ENCODE measurements at places on chromosomes 5 and 9.
A peak's percentile ranks its signal among the peaks of the same experiment; 100 is the strongest.

DNA sequence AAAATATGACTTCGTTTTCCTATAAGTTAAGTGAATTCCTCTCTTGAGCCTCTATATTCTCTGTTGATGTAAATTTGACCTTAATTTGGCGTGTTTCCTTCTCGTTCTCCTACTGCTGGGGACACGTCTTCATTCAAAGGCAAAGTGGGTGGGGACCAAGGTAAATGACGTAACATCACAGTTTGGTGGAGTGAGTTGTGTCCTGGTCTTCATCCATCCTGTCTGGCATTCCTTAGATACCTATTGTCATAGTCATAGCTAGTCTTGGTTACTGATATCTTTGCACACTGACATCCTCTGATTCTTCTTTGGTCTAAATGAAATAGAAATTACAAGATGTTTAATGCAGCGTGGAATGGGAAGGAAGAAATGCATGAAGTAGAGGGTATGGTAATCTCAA is 108.5 kb downstream of the NNT start:
- DNase-seq = peak; percentile 11

GRCh38 chr9:3777137-3777536 is 251.3 kb upstream of the RFX3 start:
- no peak for DNase-seq

- peak; percentile 69 for DNase-seq
These were observed 42.5 kb downstream of the WHRN start for GRCh38 chr9:114462791-114463190.

GRCh38 chr9:136978073-136978864 is 965 bp downstream of the PTGDS start:
- peak; percentile 77 for DNase-seq

DNA sequence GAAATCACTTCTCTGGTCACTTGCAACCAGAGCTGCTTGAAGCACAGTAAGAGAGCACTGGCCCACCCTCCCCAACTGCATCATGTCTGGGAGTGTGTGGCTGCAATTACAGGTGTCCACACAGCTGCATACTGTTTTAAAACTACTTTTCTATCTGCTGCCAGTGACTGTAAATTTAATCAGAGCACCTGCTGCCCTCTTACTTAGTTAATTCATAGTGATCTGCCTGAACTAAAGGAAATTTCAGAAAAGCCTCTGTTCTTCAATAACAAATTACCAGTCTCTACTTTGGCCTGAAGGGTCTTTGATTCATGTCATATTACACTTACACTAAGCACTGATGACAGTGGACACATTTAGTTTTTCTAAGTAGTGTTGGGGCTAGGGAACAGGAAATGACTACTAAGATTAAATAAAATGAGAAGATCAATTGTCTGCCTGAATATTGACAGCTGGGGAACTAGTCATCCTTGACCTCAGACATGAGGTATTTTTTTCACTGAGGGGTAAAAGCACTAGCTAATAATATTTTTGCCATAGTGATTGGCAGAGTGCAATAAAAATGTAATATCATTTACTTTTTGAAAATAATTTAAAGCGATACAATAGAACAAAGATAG is 788.9 kb upstream of the GRAMD2B start:
- no peak for DNase-seq

- DNase-seq = no peak
These were observed 96.9 kb upstream of the IL6ST start for GRCh38 chr5:56091664-56092063.

DNA sequence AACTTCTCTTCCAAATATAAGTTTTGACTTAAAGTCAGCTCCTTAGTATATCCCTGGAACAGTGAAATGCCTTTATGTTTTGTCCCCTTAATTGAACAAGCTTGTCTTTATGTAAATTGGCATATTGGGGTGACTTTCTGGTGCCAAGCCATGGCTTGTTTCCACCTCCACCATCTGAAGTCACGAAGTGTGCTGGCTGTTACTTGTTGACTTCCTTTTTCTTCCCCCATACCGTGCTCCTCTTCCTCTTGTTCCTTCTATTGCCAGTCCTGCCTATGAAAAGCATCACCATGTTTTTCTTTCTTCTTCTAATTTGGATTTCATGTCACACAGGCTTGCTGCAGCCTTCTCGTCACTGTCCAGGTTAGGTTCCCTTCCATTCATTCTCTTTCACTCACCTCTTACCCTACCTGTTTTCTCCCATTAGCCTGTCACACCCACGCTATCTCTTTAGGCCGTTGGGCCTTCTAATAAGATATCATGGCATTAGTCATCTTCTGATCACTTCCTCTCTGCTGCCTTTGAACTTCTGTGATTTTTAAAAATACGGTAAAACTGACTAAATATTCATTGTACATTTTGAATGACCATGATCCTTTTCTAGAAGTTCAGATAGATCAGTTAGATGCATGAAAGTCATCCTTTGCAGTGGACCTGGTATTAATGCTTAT is 48.1 kb downstream of the IQGAP2 start:
- no peak for DNase-seq

GRCh38 chr5:125348936-125349831 is 602.7 kb upstream of the ZNF608 start:
- peak; percentile 11 for DNase-seq

DNA sequence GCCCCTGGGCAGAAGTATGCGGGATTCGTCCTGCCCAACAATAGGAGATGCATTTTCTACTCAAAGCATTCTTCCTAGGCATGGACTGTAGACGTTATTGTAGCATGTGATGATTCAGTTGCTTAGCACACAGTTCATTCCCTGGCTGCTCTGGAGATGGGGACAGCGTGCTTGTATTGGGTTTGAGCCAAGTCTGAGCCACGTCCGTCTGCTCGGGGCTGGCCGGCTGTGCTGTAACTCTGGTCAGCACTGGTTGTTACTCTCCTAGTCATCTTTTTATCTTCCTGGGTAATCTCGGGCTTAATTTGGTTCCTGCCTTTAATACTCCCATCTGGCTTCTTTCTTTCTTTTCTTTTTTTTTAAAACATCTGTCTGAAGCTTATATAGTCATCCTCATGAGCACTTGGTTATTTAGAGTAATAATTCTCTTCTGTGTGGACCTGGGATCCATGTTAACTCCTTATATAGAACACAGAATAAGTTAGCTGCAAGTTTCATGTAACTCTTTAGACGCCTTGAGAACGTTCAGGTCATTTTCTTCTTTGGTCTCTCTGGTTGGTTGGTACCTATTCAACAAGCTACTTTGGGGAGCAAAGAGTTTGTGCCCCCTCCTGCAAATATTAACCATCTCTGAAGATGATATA is 118.8 kb upstream of the RPS23 start:
- DNase-seq = peak; percentile 99

DNA sequence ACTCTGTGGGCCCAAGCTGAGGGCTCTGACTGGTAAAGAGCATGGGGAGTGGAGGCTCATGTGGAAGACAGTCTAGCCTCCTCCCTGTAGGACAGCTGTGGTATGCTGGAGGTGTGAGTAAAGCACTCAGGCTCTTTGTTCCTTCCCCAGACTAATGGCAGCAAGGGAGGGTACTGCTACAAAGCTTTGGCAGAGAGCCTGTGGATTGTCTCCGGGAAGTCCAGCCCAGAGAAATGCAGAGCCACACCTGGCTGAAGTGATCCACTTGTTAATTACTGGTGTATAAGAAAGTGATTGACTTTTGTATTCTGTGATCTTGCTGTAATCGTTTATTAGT is 161.7 kb downstream of the OXCT1 start:
- no peak for DNase-seq

DNA sequence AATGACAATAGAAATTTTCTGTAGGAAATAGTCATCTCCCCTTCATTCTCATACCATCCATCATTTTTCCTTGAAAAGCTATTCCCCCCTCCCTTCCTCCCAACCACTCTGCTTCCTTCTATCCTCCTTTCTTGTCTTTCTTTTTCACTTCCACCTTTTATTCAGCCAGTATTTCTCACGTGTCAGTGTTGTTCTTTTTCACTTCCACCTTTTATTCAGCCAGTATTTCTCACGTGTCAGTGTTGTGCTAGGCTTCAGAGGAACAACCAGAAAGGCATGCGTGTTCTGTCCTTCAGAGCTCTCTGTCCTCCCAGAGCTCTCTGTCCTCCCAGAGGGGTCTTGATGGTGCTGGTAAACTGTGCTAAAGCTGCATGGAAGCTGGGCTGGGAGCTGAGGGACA is 419.6 kb downstream of the GADD45G start:
- DNase-seq = no peak

- no peak for DNase-seq
These were observed 110.2 kb upstream of the PCA3 start for GRCh38 chr9:76654051-76654461.

DNA sequence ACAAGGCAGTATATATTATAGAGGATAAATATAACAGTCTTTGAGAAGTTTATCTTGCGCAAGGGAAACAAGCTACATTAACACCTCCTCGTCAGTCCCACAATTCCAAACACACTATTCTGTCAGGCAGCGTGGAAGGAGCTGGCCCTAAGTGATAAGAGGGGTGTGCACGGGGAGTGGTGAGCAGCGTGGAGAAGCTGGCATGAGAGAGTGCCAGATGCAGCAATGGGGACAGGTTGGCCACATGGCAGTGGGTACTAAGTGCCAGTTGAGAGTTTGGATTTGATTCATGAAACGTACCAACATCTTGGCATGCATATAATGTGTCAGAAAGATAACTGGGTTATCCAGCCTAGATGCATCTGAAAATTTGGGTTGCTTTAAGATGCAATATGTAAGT is 460.2 kb downstream of the ICE1 start:
- DNase-seq = no peak

DNA sequence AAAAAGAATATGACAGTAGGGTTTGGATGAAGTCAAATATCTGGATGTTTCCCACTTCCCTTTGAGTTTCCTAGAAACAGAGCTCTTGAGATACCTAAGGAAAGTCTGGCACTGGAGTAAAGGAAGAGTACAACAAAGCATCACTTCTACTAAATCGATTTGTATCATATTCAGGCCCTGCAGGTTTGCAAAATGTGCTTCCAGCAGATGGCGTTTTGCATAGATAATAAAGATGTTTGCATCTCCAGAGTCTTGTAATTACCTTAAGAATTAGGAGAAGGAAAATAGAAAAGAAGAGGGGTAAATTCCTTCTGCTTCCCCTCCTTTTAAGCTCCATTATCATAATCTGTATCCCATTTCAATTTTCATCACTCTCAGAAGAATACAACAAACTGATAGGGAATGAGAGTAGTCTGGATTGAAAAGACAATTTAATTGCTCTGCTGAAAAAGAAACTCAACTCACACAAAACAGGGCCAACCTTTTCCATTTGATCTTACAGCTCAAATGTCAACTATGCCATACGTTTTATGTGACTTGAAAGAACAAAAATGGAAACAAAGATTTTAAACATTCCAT is 380.4 kb downstream of the PTPRD start:
- DNase-seq = peak; percentile 1

DNA sequence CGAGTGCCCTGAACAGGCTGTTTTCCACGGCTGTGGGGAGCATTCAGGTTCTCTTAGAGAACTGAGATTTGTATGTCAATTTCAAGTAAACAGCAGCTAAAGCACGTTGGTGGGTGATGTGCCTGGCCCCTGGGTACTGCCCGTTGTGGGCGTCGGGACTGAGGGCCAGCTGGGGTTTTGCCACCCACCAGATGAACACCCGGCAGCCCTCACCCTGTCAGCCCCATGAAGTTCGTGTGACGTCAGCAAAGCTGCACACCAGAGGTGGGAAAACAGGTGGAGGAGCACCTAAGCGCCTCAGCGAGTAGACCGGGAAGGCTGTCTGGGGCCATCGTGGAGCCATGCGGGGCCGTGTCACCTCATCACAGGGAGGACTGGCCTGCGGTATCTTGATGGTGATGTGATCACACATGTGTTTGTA is 9.2 kb downstream of the CEP72 start:
- no peak for DNase-seq

DNA sequence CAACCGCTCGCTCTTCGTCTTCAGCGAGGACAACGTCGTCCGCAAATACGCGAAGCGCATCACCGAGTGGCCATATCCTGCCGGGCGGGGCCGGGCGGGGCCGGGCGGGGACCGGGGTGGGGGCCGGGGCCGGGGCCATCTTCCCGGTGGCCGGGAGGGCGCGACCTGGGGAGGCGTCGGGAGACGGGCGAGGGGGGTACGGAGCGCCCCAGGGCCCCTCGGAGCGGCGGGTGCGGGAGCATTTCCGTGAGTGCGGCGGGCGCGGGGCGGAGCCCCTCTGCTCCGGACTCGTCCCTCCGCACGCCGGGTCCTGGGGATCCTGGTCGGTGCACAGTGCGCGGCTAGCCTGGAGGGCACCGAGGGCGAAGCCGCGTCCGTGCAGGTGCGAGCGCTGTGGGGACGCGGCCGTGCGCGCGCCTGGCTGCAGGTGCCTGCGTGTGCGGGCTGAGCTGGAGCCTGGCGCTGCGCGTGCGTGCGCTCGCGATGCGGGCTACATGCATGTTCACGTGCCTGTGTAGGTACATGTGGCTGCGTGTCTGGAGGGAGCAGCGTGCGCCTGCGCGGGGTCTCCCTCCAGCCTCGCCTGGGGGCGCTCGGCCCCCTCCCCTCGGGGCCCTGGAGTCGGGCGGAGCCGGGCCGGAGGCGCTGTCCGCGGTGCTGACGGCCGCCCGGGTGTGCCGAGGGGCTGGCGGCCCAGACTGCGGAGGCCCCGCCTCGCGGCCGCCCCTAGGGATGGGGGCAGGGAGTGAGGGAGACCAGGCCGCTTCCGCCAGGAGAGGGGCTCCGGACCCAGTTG is 762 bp downstream of the CACNA1B start:
- peak; percentile 8 for DNase-seq

GRCh38 chr9:13929013-13929412 is 384.9 kb downstream of the NFIB start:
- no peak for DNase-seq

- DNase-seq = peak; percentile 85
These were observed at the start of gene SHROOM1 for GRCh38 chr5:132830436-132831094. Gene SHROOM1, minus strand, starts transcription at chr5:132830647. Its CDS starts 4,507 bp downstream, at chr5:132826140.

- no peak for DNase-seq
These were observed 526.7 kb upstream of the TYRP1 start for GRCh38 chr9:12166518-12166917.

DNA sequence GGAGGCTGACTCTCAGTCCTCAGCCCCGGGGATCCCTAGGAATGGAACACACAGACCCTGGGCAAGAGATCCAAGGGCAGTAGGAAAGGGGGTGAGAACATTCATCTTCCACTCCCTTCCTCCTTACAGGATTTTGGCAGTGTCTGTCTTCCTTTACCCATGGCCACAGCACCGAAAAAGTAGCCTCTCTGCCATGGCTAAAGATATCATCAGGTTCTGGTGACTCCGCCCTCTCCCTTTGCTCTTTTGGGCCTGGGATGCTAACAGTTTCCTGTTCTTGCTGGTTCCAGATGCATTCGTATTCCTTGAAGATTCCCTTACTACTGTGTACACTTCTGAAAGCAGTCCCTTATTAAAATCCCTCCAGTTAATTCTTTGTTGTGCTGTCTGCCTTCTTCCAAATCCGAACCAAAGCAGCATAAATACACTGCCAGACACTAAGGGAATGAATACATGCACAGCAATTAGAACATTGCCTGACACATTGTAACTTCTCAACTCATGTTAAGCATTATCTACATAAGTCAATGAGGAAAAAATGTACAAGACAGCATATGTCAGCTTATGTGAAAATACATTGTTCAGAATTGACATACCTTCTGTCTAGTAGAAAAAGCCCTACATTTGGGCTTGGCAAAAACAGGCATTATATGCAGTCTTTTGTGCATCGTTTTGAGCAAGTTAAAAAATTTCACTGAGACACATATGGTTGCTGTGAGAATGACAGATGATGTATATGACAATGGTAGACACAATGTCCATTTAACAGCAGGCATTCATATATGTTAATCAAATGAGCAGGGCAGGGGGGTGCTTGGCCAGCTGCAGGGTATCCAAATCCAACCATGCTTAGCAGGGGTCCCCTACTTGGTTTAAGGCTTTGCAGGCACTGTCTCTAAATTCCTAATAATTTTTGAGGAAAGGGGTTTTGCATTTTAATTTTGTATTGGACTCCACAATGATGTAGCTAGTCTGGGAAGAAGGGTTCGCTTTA is 58.8 kb upstream of the RAI14 start:
- peak; percentile 38 for DNase-seq
